OCI-LY7 (cell line): ENCODE measurements at places on chromosomes 11 and 22.

- no peak for DNase-seq
Observed at GRCh38 chr11:59954219-59954847, 9.5 kb upstream of the OOSP4A start.

GRCh38 chr22:47802421-47802820, 1040.0 kb downstream of the TBC1D22A start:
- no peak for DNase-seq

DNA sequence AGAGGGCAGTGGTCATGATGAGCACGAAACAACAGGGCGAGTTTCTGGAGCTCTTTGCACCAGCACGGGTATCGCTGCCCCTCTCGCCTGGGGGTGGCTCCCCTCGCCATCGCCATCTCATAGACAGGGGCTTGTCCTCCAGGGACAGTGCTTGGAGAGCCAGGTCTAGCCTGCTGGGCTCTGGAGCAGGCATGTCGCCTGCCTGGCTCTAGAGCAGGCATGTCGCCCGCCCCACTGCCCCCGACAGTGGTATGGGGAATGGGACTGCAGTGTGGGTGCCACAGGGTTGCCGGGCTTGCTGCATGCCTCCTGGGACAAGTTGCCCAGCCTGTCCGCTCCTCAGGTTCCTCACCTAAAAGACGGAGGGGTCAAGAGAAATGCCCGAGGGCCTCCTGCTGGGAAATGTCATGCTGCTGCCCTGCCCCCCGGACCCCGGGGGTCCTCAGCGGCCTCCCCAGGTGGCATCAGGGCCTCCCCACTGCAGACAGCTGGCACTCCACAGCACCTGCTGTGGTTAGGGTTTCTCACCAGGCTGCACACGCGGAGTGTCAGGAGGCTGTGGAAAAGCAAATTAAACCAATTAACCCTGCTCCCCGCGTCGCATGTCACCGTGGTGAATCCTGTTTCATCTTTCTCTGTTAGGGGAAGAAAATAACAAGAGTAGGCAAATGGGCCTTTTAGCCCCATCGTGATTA, 403.0 kb downstream of the TBC1D22A start:
- DNase-seq = no peak

GRCh38 chr11:122803716-122804115, 34.6 kb upstream of the CRTAM start:
- DNase-seq = no peak

DNA sequence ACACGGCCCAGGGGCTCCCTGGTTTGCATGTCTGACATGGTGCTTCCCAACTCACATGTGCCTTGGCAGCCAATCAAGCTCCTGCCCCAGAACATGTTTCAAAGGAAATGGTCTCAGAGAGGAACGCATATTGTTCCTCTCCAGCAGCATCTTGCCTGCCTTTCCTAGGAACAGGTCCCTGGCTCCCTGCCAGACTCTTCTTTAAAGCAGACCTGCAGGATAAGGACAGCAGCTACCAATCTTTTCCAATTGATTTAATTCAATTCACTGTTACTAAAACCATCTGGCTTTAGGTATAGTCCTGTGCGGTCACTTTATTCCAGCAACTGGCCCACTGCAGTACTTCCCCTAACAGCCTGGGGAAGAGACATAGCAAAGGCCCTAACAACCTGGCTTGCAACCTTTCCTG, 79.9 kb downstream of the AMBRA1 start:
- no peak for DNase-seq

- DNase-seq = no peak
Observed at GRCh38 chr11:91257667-91258066, 967.0 kb upstream of the FAT3 start.

GRCh38 chr11:12195768-12196167, 85.4 kb downstream of the MICAL2 start:
- DNase-seq = no peak

DNA sequence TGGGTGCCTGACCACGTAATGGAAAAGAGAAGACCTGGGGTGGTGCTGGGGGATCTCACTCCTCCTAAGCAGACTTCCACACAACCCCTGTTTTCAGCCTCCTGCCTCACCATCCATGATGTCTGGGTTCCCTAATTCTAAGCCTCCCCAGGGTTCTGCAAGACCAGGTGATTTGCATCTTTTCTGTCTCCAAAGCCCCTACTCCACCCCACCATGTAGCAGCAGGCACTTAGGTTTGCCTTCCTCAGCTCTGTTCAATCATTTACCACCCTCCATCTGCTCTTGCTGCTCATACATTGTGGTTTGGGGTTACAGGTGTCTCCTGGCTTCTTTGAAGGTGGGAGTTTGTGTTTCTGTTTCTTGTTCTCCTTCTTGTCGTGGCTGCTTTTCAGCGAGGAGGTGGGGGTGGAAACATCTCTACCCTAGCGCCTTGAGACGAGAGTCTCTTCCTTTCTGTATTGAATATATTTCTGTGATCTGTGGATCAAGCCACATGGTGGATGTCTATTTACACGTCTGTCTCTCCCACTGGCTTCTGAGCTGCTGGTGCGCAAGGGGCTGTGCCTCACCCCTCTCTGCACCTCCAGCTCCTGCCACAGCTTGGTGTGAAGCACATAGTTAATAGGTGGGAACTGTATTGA, 6.6 kb upstream of the SSTR3 start:
- DNase-seq = peak; percentile 87

DNA sequence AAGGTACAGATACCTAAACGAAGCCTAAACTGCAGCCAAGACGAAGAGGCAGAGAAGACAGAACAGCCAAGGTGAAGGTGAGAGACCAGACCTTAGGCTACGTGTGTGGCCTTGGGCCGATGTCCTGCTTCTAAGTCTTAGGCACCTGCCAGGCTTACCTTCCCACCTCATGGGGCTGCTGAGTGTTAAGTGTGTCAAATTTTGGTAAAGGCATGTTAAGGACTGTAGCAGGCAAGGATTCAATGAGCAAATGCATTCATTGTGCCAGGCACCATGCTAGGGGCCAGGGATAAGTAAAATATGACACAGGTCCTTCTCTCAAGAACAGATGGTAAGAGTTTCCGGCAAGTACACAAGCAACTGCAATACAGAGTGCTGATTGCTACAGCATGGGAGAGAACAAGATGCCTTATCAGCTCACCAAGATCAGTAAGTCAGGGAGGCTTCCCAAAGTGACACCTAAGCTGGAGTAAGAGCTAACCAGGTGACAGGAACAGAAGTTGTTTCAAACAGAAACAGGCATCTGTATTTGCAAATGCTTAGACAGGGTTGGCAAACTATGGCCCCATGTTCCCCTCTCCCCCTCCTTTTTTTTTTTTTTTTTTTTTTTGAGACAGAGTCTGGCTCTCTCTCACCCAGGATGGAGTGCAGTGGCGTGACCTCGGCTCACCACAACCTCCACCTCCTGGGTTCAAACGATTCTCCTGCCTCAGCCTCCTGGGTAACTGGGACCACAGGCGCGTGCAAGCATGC, 46.7 kb downstream of the CLTCL1 start:
- no peak for DNase-seq

DNA sequence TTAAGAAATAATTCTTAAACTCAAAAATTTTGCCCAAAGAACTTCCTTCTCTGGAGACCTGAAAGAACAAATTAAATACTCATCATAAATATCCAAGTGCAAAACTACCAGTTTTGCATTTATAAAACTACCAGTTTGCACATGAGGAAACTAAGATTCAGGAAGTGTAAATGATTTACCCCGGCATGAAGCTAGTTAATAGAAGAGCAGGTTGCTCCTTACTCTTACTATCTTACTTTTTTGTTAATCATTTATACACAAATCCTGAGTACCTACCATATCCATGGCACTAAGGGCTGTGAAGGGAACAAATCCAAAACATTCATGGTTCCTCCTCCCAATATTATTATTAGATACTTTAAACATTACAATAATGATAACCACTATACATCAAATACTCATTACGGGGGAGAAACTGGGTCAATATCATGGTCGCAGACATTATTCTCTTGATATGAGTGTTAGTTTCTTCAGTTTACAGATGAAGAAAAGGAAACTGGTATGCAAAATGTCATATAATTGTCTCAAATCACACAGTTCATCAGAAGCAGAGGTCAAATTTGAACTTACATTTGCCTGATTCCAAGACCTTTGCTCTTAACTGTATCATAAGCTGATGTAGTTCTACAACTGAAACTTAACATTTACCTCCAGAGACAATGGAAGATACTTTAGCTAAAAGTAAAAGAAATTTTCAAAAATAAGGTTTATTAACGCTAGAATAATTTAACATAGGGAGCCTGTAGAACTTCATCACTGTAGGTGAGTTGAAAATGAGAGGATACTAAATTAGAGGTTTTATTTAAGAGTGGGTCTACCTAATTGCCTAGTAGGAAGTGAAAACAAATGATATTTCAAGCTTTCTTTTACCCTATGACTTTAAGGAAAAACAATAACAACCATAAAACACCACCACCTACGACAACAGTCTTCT, 74.5 kb downstream of the FAM76B start:
- DNase-seq = no peak

- no peak for DNase-seq
Observed at GRCh38 chr22:47303161-47303890, 540.9 kb downstream of the TBC1D22A start.

GRCh38 chr11:19814421-19814820, 101.8 kb downstream of the NAV2 start:
- DNase-seq = no peak

- no peak for DNase-seq
Observed at GRCh38 chr22:41899110-41899509, 15.8 kb downstream of the SHISA8 start.

DNA sequence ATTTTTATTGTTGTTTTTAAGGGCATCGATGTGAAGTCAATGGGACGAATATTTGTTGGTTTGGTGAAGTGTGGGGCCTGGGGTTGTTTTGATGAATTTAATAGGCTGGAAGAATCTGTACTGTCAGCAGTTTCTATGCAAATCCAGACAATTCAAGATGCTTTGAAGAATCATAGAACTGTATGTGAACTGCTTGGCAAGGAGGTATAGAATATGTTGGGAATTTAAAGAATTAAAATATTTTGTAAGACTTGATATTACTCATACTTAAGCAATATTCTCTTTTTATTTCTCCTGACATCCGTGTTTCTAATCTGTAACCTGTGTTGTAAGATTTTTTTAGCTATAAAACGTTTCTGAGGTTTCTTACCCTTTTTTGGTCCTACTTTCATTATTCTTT, 61.6 kb downstream of the DYNC2H1 start:
- DNase-seq = no peak
